MCF 10A (cell line): ENCODE measurements at places on chromosomes 5 and 9. TPM values are rescaled to one million over a fixed set of nuclear protein-coding genes. Genes with fewer than 3 reads are reported as not detected.
A peak's percentile ranks its signal among the peaks of the same experiment; 100 is the strongest.

DNA sequence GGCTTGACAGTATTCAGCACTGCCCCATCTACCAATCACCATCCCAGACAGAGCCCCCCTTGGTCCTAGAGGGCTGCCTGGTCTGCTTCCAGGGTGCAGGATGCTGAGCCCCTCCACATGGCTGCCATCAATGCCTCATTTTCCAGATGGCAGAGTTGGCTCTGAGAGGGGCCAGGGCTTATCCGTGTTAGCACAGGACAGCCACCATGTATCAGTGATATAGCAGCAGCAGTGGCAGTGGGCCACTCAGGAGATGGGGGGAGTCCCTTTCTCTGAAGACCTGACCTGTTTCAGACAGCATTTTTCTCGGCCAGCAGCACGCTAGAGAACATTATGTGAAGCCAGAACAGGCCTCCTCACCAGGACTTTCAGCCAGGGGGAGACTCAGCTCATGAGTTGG lies 1.6 kb upstream of the SMIM32 start:
- no peak for DNase-seq

DNA sequence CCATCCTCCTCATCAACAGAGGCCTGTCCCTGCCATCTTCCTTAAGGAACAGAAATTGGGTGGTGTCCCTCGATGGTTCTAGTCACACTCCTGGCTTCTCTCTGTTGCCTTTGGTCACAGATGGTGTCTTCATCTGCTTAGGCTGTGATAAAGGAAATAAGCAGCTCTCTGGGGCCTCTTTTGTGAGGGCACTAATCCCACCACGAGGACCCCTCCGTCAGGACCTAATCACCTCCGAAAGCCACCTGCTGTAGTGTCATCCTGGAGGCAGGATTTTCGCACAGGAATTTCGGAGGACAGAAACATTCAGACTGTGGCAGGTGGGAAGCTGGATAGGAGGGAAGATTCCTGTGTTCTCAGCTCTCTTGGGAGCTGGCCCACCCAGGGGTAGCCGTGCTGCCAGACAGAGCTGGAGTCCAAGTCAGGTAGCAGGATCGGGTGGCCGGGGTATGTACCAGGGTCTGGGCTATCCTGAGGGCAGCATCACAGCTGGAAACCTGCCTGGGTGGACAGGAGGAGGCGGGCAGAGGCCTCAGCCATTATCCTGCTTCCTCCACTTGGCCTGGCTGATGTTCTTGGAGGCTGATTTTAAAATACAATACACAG lies 59.5 kb downstream of the ANKRD33B start:
- DNase-seq: no peak

Gene CDC20B
- not detected in 2 replicates for total RNA-seq

Gene LTC4S
- total RNA-seq: 2.1 and 2.2 TPM in 2 replicates

Gene IL31RA
- 5.8 and 6.4 TPM in 2 replicates for total RNA-seq

- no peak for DNase-seq
These were observed 301.5 kb downstream of the EPB41L4A start for GRCh38 chr5:112117551-112117950.

DNA sequence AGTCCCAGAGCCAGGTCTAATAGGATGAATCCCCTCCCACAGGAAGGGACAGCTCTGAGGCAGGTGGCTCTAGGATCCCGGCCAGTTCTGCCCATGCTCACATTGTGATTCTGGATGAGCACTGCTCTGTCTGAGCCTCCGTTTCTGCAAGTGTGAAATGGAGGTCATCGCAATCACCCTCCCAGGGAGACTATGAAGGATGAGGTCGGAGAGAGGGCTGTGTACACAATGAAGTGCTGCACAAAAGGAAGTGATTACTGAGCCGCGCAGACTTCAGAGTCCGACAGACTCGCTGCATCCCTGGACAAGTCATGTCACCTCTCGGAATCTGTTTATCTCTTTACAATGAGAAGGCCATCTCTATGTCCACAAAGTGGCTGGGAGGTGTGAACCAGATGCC lies 21.7 kb downstream of the LHX6 start:
- DNase-seq: no peak

DNA sequence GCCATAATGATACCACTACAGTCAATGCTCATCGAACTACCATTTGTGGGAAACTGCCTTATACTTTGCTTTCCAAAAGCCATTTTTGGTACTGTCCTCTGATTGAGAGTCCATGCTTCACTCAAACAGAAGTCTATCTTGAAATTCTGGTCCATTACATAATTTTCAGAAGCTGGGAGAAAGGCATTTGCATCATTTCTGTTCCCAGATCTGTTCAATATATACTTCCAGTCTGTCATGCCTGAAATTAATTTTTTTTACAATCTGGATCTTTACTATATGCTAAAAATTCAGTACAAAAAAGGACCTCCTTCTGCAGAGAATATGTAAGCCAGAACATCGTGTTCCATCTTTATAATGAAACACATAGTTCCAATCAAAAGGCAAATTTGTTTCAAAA lies 528.9 kb upstream of the MEF2C start:
- DNase-seq: no peak

- no peak for DNase-seq
These were observed 58.6 kb upstream of the IL6ST start for GRCh38 chr5:56053363-56053762.

- peak; percentile 88 for DNase-seq
These were observed 10.9 kb upstream of the PCDHB1 start for GRCh38 chr5:141040093-141040770.

GRCh38 chr5:31280210-31280609 lies 86.7 kb downstream of the CDH6 start:
- no peak for DNase-seq

Gene USP20
- total RNA-seq: 14.7 and 17.1 TPM in 2 replicates

DNA sequence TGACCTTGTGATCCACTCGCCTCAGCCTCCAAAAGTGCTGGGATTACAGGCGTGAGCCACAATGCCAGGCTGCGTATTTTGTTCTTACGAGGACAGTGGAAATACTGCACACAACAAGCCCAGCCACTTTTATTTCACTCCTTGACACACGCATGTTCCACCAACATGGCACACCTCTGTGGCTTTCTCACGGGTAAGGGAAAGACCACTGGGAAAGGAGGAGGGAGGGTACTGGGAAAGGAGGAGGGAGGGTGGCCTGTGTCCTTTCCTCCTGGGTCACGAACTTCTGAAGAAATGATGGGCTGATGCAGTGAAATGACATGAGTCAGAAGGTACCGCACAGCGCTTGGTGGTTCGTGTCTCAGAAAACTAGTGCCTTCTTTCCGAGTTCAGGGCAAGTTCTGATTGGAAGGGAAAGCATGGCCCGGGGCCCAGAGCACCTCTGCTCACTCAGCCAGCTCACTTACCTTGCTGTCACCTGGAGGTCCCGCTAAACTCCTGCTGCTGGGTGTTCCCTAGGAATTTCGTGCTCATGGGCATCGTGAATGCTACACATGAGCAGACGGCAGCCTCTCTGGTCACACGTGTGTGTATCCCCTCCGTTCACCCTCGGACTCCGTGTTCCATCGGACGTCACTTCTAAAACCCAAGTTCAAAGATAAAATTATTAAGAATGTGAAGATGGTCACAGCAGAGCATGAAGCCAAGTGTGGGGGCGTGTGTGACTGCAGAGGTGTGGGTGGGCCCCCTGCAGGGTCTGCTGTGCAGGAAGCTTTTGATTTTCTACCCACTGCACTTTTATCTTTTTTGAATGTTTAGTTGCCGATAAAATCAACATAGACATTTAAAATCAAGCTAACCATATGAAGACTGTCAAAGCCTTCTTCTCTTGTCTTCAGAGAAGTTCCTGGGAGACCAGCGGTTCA lies 42.9 kb downstream of the LAMC3 start:
- no peak for DNase-seq

Gene RPL35
- 1,966 and 2,009 TPM in 2 replicates for total RNA-seq

DNA sequence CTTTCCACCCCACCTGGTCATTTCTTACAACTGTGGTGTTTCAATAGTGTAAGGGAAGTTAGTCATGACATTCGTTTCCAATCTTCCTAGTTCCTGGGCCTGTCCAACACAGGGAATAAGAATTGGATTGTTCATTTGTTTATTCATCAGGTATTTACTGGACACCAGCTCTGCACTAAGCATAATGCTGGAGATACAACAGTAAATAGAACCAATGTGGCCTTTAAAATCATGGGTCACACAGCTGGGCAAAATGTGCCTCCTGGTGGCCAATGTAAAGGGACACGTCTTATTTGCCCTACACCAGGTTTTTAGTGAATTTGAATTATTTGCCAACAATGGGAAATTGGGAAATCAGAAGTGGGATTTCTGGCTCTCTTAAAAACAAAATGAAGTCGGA lies 10.4 kb downstream of the ABLIM3 start:
- peak; percentile 72 for DNase-seq

Gene KCNV2
- not detected in 2 replicates for total RNA-seq

GRCh38 chr5:54215233-54215736 lies 95.1 kb downstream of the ARL15 start:
- no peak for DNase-seq

Gene GBA2
- 51.3 and 55.2 TPM in 2 replicates for total RNA-seq

GRCh38 chr9:73080110-73080694 lies 71.5 kb upstream of the ANXA1 start:
- DNase-seq: no peak

- DNase-seq: peak; percentile 76
These were observed at the start of gene PCDHA12 for GRCh38 chr5:140875085-140876065. TSS of gene PCDHA12 (plus strand) at chr5:140875308. CDS start at chr5:140875473, 165 bp downstream.

DNA sequence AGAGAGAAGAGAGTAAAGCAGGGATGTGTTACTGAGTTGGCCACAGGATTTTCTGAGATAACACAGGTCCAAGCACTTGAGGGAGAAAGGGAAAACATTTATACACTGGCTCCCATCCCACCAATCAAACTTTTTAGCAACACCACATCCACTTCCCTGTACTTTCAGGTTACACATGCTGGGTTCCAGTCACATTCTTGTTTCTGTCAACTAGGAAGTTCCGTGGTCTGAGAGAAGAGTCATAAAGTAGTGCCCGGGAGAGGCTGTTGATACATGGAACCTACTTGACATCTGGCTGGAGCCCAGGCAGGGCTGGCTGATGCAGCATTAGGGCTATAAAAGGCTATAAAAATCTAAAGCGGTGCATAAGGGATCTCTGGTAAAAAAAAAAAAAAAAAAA lies 473.9 kb upstream of the COX7C start:
- no peak for DNase-seq

GRCh38 chr9:135480071-135480939 lies 723 bp downstream of the PPP1R26 start:
- DNase-seq: peak; percentile 40

Gene PCDHB10
- 1.2 and 1.4 TPM in 2 replicates for total RNA-seq

DNA sequence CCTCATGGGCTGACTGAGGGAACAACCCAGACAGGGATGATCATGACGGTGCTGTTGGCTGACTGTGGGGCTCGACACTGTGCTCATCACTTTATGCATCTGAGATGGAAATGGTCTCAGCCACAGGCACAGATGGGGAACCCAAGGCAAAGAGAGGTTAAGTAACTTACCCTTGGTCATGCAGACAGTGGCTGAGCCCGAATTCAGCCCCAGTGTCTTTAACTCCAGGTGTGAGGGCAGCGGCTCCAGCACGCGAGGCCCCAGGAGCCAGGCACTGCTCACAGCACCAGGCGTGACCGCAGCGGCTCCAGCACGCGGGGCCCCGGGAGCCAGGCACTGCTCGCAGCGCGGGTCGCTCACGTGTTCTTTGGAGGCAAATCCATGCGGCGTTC lies 45.3 kb upstream of the FCN1 start:
- no peak for DNase-seq

Gene GOLGA2
- 124 and 147 TPM in 2 replicates for total RNA-seq

GRCh38 chr5:28788954-28789353 lies 1750.6 kb upstream of the CDH9 start:
- DNase-seq: no peak

DNA sequence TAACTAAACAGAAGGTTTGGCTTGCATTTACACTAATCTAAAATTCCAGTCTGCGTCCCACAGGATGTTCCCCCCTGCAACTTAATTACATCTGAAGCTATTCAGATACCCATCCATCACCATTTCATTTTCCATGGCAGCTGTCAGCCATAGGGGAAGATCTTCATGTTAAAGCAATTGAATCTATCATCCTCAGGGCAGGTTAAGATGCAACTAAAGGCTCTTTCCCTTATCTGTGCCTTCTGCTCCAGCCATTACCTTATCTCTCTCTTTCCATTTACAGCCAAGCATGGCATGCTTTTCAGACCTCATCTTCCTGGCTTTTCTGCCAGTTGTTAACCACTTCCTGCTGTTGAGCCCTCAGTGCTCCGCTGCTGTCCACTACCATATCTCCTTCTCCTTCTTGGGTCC lies 15.8 kb upstream of the HACD4 start:
- no peak for DNase-seq

GRCh38 chr9:130872912-130873503 lies 23.6 kb downstream of the QRFP start:
- DNase-seq: no peak

Gene CDC25C
- total RNA-seq: 10.8 and 12.2 TPM in 2 replicates

Gene MEF2C
- total RNA-seq: 0.05 and 0.07 TPM in 2 replicates

DNA sequence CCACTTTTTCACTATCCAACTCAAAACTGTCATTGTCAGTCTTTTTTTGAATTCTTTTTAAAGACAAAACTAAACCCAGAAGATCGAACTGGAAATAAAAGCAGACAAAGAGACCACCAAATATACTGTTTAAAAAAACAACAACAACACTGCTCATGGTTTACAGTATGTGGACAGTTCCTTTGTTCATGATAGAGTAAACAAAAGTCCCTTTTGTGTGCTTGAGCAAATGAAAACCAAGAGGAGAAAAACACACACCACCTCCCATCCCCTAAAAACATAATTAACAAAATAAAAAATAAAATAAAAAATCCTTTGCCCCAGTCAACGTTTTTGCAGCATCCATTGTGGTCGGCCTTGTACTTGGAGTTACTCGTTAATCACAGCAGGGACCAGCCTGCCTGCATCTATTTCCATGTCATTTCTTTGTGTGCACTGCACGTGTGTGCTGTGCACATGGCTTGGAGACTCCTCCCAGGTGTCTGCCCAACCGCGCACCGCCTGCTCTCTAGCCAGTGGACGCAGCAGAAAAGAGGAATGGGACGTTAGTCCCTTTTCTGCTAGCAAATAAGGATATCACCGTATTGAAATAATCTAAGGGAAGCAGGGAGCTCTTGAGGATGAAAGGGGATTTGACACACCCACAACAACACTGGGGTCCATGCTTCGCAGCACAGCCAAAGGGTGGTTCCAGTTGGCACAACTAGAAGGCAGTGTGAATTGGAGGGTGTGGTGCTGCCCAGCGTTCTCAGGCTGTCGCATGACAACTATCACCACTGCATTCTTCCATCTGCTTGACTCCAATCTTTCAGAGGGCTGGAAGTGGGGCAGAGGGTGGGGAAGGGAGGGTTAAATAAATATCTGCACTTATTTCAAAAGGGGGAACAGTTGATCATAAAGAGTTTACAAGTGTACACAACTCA lies 130.0 kb downstream of the SEMA6A start:
- no peak for DNase-seq

Gene PRUNE2
- 0.29 and 0.63 TPM in 2 replicates for total RNA-seq

Gene SNCAIP
- total RNA-seq: 0.12 and 0.21 TPM in 2 replicates

DNA sequence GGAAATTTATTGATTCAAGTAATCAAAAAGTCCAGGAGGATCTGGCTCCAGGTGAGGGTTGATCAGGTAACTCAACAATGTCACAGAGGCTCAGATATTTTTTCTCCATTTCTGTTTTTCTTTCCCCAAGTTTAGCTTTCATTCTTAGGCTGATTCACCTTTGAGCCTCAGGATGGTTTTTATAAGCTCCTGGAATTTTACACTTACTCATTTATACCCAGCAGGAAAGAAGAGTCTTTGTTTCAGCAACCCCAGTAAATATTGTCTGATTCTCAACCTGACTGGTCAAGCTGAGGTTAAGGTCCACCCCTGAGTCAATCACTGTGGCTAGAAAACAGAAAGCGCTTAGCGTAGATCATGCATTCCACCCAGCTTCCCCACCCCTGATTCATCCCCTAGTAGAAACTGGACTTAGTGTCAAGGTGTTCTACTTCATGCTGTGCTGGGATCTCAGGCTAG lies 500.6 kb downstream of the KIF4B start:
- DNase-seq: no peak
